Activated T-cell treated with anti-CD3 and anti-CD28 coated beads for 1 hour (primary cell): ENCODE measurements at places on chromosomes 4 and X.

- DNase-seq, result no peak
These were observed 47.0 kb upstream of the ANXA10 start for GRCh38 chr4:168045354-168045753.

GRCh38 chrX:91435395-91435794, 756 bp downstream of the PABPC5 start:
- DNase-seq, result no peak

DNA sequence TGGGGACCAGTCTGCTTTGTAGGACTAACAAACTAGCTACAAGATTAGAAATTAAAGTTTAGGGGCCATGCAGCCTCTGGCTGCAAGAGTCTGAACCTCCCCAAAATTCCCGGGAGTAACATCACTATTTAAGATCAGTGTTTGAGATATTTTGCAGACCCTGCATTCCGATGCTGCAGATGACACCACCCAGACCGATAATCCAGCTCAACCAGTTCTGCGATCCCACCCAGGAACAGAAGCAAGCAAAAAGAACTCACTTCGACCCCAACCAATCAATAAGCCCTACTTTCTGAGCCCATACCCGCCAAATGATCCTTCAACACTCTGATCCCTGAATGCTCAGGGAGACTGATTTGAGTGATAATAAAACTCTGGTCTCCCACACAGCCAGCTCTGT, 877.8 kb downstream of the FAT4 start:
- DNase-seq, result no peak

DNA sequence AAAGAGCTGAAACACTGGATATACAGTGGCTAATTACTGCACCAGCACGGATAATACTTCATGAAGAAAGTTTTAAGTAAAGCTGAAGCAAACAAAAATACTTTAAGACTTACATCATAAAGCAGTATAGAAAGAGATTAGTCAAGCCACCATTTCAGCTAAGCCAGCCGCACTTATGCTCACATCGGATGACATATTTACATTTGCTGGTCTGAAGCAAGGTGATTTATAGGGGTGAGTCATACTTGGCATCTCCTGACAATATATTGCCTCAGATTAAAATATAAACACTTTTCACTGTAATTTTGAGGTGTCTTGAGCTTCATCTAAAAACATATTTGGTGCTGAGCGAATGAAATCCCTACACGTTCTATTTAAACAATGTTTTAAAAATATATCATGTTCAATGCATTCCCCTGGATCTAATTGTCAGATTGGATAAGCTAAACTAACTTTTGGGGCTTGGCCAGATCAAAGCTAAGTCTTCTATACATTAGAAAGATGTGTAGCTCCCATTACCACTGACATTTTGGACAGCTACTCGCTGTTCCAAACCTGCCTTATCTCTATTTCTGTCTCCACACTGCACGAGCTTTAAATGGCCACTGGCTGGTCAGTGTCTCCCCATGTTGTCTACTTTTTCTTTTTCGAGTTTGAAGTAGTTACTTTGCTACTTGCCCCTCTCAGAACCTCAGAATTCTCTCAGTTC, 103.2 kb downstream of the VCX2 start:
- DNase-seq, result no peak

GRCh38 chrX:9351126-9351525, 113.7 kb upstream of the TBL1X start:
- DNase-seq, result no peak

- DNase-seq, result no peak
These were observed 38.5 kb upstream of the PRSS48 start for GRCh38 chr4:151238477-151238876.
